ENCODE measurements at places on chromosomes 13 and 19. TPM values are rescaled to one million over a fixed set of nuclear protein-coding genes. Genes with fewer than 3 reads are reported as not detected.

DNA sequence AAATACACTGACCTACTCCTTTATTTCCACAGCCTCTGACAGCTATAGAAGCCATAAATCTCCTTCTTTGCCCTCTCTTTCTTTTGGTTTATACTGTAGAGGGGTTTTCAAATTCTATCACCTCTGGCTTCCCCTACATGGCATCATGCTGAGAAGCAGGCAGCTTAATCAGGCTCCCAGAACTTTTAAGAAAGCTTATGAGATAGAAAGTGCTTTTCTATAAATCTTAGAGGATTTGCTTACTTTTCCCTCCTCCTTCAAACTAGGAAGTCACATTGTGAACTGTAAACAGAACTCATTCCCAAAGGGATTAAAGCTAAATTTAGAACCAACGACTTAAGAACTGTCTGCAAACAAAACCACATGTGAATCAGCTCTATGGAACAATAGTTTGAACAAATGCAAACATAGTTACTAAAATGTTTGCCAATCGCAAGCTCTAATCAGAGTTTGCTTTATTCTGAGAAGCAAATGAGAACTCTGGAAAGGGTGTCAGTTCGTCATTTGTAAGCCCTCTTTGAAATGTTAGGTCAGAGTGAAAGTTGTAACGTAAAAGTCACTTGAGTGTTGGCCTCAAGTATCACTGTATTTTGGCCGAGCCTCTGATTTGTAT is 344.1 kb downstream of the RFC3 start:
- no peak for DNase-seq

- DNase-seq, result no peak
Measured at GRCh38 chr13:47846886-47847285, 154.2 kb downstream of the SUCLA2 start.

GRCh38 chr19:15398501-15399233 is 19.1 kb upstream of the AKAP8 start:
- DNase-seq, result no peak

GRCh38 chr19:15829306-15829698 is 13.8 kb upstream of the OR10H1 start:
- no peak for DNase-seq

- DNase-seq, result no peak
Measured at GRCh38 chr13:28819046-28819730, 951 bp upstream of the MTUS2 start.

DNA sequence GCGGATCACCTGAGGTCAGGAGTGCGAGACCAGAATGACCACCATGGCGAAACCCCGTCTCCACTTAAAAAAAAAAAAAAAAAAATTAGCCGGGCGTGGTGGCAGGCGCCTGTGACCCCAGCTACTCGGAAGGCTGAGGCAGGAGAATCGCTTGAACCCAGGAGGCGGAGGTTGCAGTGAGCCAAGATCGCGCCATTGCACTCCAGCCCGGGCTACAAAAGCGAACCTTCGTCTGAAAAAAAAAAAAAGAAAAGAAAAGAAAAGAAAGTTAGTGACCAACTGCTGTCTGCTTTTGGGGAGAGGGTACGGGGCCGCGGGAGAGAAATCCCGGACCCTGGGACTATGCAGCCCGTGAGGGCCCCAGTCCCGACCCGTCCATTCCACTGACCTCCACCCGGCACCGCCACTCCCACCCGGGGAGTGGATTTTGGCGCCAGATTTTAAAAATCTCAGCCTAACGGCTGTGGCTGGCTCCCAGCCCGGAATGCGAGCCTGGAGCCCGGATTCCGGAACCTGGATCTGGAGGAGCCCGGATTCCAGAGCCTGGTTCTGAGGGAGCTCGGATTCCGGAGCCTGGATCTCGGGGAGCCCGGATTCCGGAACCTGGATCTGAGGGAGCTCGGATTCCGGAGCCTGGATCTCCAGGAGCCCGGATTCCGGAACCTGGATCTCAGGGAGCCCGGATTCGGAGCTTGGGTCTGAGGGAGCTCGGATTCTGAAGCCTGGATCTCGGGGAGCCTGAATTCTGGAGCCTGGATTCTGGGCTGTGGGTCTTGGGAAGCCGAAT is 6.1 kb upstream of the LMNB2 start:
- DNase-seq, result peak; percentile 91

DNA sequence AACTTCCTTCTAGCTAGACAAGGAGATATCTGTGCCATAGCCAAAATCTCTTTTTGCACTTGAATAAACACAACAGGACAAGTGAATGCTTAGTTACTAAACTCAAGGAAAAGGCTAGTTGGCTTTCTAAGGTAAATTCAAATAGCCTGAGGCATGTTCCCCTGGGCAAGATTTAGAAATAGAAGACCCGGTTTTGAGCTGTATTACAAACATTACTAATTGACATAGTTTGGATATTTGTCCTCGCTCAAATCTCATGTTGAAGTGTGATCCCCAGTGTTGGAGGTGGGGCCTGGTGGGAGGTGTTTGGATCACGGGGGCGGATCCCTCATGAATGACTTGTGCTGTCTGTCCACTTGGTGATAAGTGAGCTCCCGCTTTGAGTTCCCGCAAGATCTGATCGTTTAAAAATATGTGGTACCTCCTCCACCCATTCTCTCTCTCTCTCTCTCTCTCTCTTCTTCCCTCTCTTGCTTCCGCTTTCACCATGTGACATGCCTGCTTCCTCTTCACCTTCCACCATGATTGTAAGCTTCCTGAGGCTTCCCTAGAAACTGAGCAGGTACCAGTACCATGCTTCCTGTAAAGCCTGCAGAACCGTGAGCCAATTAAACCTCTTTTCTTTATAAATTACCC is 3.9 kb upstream of the KBTBD6 start:
- DNase-seq, result no peak

GRCh38 chr13:102983496-102983895 is 82.7 kb downstream of the SLC10A2 start:
- no peak for DNase-seq

DNA sequence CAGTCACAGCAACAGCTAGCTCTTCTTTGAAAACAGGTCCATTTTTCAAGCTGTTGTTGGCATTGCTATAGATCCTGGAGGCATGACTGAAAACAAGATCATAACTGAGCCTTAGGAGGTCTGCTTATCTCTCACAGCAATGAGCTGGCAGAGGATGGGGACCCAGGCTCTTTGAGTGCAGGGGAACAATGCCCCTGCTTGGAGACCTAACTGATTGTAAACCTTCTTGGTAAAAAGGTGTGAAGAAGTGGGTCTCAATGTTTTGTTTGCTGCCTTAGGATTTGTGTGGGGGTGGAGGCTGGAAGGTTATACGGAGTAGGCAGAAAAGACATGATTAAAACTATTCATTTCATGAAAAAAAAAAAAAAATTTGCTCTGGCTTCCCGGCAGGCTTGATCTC is 94.6 kb downstream of the EFNB2 start:
- no peak for DNase-seq

- DNase-seq, result no peak
Measured at GRCh38 chr13:42046448-42046847, 2.0 kb upstream of the DGKH start.

GRCh38 chr19:11422163-11423065 is 3.3 kb upstream of the RGL3 start:
- DNase-seq, result peak; percentile 86

DNA sequence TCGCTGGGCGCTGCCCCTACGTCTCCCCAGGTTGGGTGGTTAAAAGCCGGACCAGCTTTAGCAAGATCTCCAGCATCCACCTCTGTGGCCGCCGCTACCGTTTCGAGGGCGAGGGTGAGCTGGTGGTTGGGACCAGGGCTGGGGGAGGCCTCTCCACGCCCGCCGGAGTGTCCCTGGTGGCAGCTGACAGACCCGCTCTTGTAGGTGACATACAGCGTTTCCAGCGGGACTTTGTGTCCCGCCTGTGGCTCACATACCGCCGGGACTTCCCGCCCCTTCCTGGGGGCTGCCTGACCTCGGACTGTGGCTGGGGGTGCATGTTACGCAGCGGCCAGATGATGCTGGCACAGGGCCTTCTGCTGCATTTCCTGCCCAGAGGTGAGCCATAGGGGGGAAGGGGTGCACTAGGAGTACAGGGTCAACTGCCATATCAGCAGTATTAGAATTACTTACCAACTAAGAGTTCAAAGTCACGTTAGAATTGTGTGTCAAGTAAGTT is 1.1 kb downstream of the ATG4D start:
- no peak for DNase-seq

DNA sequence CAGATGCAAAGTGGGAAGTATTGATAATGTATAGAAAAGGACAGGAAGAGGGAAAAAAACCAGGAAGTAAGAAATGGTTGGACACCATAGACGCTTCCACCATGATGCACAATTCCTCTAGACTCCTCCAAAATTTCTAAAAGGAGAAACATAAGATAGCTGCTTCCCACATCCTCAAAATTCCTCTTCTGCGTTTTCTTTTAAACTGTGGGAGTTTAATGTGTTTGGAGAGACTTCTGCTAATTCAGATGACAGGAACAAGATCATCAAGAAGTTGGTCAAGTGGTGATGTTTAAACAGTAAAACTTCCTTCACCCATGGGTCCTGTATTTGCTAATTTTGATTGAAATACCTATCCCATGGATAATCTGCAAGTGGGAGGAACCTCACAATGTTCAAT is 130.2 kb downstream of the IRS2 start:
- DNase-seq, result no peak

DNA sequence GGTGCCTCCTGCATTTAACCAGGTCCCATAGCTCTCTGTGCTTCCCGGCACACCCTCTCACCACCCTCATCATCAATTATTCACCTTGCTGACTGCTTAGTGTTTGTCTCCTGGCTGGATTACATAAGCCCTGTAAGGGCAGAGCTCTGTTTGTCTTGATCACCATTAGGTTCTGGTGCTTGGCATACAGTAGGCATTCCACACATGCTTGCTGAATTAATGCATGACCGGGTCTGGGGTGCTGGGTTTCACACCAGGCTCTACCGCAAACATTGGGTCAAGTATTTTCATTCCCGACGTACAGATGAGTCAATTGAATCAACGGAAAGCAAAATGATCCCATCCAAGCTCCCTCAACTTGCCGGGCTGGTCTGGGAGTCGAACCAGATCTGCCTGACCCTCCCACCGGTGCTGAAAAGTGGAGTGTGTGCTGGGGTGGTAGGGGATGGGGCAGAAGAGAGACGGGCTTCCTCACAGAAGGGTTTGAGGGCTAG is 28.5 kb downstream of the VAV1 start:
- no peak for DNase-seq

DNA sequence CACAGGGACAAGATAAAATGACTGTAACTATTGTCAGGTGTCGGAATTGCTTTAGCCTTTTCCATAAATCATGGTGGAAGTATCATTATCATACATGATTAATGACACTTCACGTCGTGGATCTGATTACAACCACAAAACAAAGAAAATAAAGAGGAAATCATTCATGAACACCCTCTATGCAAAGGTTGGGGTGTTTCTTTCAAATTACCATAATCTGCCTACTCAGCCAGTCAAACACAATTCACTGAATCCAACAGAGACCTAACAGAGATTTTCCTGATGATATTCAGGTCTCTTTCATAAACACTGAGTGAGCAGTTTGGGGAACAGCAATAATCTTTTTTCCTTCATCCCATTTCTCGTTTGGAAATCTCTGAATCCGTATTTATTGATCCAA is 625.6 kb downstream of the DCT start:
- no peak for DNase-seq

GRCh38 chr19:7860714-7861618 is 13.2 kb downstream of the PRR36 start:
- DNase-seq, result no peak

GRCh38 chr13:50459046-50459445 is 384.4 kb downstream of the DLEU7 start:
- no peak for DNase-seq

DNA sequence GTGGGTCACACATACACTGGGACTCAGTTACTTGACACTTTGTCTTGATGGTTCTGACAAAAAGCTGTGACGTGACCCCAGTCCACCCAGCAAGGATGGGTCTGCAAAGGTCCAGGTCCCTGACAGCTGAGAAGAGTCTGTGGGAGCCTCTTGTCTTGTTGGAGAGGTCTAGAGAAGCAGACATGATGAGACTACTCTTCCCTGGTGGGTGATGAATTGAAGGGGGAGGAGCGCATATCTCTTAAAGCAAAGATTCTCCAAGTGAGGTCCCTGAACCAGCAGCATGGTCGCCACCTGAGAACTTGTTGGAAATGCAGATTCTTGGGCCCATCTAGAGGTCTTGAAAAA is 78.5 kb upstream of the MEDAG start:
- no peak for DNase-seq

Gene ZNF836
- 6.6 TPM for total RNA-seq

Gene CD22
- total RNA-seq, result 0.52 TPM

Gene CRX
- total RNA-seq, result not detected

Gene ZNF77
- 2.2 TPM for total RNA-seq

Gene SH2D3A
- total RNA-seq, result 0.15 TPM

Gene PRTN3
- total RNA-seq, result not detected

Gene KLK12
- total RNA-seq, result not detected

Gene VSTM2B
- total RNA-seq, result not detected

Gene SIGLEC5
- total RNA-seq, result 0.84 TPM
